ENCODE measurements at places on chromosomes 12 and 14.

DNA sequence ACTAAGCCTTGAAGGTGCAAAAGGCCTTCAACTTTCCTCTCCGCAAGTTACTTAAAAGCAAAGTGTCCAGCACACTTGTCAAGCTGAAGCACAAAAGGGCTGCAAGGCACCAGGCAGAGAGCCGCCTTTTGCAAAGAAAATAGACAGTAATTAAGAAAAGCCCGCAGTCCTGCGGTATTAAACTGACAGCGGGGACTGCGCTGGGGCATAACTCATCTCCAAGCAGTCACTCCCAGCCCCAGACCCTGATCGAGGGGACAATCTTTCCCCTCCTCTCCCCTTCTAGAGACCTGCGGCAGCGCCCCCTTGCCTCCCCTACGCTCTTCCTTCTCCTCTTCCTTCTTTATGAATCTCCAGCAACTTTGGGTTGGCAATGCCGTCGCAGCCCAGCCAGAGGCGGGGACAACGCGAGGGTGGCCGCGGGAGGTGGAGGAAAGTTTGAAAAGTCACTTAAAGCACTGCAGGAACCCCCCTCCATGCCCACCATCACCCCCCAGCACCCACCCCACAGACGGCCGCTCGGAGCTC is 200.9 kb upstream of the CAND1 start:
- peak; percentile 46 for DNase-seq

DNA sequence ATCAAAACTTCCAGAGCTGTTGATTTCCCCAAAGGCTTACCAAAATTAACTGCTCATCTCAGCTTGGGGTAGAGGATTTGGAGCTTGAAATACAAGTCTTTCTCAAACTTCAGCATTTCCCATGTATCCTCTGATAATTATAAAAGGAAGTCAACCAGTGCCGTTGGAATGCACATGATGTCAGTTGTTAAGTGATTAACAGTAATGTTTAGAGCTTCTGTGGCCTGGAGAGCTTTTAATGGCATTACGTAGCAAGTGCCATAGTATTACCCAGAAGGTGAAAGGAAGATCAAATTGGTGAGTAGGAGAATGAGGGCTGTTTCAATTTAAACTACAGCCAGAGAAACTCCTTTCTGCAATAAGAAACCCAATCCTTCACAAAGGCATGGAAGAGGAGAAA is 62.5 kb upstream of the PTPRR start:
- DNase-seq, result no peak

DNA sequence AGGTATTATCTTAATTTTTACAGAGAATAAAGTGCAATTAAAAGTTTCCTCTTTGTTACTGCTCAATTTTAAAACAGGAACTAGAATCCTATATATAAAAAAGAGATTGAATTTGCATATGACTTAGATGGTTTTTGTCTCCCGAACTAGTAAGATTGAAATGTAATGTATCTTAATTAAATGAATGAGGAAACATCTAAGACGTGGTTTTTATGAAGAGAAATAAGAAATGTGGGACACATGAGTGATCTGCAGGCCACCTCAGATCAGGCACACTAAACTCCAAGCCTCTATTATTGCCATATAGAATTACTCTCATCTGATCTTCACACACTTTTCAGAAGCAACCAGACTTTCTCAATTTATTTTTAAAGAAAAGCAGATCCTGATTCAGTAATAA is 158.6 kb downstream of the CPNE8 start:
- DNase-seq, result no peak

DNA sequence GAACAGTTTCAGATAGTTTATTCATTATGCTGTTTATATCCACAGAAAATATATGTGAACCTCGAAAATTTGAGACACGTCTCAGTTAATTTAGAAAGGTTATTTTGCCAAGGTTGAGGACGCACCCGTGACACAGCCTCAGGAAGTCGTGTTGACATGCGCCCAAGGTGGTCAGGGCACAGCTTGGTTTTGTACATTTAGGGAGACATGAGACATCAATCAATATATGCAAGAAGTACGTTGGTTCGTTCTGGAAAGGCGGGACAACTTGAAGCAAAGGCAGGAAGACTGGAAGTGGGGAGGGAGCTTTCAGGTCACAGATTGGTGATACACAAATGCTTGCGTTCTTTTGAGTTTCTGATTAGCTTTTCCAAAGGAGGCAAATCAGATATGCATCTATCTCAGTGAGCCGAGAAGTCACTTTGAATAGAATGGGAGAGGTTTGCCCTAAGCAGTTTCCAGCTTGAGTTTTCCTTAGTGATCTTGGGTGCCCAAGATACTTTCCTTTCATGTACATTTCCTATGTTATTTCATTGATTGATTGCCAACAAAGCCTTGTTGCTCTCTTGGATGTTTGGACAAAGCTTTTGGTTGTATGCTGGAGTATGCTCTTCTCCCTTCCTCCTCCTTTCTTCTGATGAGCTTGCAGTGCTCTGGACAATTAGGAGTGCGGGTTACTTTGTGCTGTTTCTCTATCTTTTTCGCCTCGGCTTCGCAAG is 3.2 kb downstream of the SNAPC1 start:
- DNase-seq, result no peak

GRCh38 chr12:34371050-34371449 is 348.8 kb downstream of the ALG10 start:
- no peak for DNase-seq

- DNase-seq, result no peak
These were observed 239.8 kb downstream of the PRKD1 start for GRCh38 chr14:29687866-29688265.

DNA sequence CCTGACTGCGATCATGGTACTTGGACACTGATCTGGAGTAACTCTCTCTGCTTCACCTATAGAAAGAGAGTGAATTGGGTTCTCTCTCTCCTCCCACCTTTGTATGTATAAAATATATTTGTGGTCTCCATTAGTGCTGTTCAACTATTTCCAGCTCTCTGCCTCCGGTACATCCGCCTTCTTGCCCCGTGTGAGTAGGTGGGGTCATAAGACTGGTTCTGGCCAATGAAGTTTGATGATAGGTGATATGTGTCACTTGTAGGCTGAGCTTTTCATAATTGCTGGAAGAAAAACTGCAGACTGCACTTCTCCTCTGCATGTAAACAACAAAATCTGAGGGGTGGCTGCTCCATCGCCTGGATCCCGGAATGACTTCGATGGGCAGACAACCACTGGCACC is 210.4 kb downstream of the EXOC5 start:
- DNase-seq, result no peak

GRCh38 chr14:51607711-51608110 is 44.0 kb upstream of the FRMD6 start:
- DNase-seq, result no peak

GRCh38 chr12:130134563-130134915 is 27.7 kb upstream of the FZD10 start:
- DNase-seq, result no peak

DNA sequence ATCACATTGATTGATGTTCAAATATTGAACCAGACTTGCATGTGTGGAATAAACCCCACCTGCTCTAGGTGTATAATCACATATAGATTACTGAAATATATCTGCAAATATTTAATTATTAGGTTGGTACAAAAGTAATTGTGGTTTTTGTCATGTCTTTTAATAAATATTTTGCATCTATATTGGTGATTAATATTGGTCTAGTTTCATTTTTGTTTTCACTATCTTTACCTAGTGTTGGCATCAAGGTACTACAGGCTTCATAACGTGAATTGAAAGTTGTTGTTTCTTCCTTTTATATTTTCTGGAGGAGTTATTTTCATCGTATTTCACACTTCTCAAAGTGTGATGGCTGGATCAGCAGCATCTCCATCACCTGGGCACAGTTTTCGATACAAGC is 740.0 kb upstream of the TMEM132C start:
- DNase-seq, result no peak

DNA sequence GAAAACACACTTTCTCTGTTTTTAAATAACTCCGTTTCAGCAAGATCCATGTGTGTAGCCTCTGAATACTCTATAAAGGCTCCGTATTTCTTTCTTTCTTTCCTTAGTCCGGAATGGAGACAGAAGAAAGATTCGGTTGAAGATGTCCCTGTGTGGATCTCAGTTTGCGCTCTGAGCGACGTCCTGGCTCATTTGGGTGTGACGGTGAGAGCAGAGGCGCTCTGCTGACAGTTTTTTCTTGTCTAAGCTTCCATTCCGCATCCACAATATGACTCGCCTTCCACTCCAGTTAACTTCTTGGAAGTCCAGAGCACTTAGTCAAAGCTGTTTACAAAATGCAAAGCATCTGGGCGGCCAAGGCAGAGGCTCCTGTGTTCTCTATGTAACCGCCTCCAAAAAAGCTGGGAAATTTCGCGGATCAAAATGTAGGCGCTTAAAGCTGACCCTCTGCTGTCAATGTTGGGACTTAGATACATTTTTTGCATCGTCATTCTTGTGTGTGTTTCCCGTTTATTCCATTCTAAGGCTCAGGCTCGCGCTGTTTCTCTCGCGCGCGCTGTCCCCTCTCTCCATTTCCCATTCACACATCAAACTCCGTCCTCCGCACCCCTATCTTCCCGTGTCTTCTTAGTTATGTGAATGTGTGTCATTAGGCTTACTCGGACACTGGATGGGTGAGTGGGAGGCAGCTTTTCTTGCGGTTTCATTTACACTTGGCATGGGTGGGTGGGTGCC is 880 bp upstream of the FLRT2 start:
- no peak for DNase-seq

Data from common myeloid progenitor, CD34-positive (primary cell).